NCI-H146 (cell line): ENCODE measurements at places on chromosomes 11 and 22.

GRCh38 chr11:89249196-89249595 is 71.5 kb downstream of the TYR start:
- no peak for DNase-seq

DNA sequence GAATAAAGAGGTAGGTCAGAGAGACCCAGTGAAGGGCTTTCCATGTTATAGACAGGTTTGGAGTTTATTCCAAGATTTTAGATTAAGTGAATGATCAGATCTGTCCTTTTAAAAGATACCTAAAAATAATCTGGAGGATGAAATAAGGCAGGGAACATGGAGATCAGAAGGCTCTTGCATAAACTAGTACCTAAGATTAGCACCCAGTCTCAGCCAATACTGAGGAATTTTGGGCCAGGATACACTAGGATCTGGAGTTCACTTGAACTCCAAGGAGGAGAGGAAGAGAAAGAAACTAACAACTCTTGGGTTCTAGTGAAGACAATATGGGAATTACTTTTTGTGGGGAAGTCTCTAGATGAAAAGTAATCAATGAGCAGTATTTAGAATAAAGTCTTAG is 47.9 kb upstream of the RAPSN start:
- DNase-seq = no peak

DNA sequence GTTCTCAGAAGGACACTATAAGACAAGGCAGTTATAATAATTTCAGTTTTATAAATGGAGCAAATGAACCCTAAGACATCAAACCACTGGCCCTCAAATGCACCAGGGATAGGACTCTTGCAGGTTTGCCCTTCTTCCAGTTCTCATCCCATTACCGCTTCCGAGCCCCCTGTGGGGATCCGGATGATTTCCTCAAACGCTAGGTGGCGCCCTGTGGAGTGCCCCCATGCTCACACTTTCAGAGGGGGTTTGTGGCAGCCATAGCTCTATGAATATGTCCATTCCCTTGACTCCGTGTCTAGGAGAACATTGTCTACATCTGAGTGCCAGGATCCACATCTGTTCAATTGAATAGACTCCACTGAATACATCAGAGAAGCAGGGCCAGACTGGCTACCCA is 816.3 kb downstream of the NTM start:
- DNase-seq = no peak

- no peak for DNase-seq
Observed at GRCh38 chr22:48596111-48596850, 1231.4 kb downstream of the BRD1 start.

GRCh38 chr11:77172666-77172982 is 44.6 kb downstream of the MYO7A start:
- no peak for DNase-seq

DNA sequence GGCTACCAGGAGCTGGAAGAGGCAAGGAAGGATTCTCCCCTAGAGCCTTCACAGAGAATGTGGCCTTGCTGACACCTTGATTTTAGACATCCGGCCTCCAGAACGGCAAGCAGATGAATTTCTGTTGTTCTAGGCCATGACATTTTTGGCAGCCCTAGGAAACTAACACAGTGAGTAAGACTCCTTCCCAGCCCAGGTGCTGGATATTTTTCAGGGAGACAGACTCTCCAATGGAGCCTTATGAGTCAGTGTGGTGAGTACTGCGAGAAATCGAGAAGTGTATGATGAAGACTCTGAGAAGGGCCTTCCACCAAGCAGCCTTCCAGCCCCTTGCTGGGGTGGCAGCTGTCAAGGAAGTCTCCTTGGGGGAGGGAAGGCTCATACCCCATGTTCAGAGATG is 114.4 kb downstream of the OSBP2 start:
- no peak for DNase-seq

GRCh38 chr11:129368889-129369672 is 6.6 kb upstream of the BARX2 start:
- DNase-seq = no peak

GRCh38 chr11:65897020-65897471 is 3.1 kb downstream of the FOSL1 start:
- no peak for DNase-seq

DNA sequence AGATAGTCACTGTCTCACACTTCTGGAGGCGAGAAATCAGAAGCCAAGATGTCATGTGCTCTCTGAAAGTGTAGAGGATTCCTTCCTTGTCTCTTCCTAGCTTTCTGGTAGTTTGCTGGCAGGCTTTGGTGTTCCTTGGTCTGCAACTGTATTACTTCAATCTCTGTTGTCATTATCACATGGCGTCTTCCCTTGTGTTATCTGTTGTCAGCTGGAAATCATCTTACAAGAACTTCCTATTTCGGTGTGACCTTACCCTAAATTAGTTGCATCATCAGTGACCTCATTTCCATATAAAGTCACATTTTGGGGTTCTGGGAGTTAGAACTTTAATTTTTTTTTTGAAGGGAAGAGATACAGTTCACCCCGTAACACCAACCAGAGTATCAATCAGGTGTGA is 3.3 kb upstream of the LIN7C start:
- DNase-seq = no peak

- no peak for DNase-seq
Observed at GRCh38 chr11:3123305-3123704, 41.8 kb downstream of the OSBPL5 start.

DNA sequence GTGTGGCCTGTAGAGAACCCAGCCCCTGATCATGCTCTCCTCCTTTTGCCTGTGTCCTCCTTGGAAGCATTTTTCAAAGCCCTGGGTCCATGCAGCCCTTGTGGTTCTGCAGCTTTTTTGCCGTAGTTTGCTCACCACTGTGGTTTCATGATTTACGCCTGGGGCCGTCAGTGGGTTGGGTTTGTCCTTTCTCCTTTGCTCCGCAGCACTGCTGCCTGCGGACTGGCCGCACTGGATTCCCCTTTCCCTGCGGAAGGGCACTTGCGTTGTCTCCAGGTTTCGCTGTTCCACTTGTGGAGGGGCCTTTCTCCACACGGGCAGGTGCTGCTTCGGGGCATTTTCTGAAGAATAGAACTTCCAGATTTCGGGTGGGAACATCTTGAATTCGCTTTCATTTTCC is 1260.9 kb downstream of the BRD1 start:
- no peak for DNase-seq
